NCI-H1105 treated with DMSO at 0.1 percent for 48 hours (cell line): ENCODE measurements at places on chromosomes 13 and 19.

DNA sequence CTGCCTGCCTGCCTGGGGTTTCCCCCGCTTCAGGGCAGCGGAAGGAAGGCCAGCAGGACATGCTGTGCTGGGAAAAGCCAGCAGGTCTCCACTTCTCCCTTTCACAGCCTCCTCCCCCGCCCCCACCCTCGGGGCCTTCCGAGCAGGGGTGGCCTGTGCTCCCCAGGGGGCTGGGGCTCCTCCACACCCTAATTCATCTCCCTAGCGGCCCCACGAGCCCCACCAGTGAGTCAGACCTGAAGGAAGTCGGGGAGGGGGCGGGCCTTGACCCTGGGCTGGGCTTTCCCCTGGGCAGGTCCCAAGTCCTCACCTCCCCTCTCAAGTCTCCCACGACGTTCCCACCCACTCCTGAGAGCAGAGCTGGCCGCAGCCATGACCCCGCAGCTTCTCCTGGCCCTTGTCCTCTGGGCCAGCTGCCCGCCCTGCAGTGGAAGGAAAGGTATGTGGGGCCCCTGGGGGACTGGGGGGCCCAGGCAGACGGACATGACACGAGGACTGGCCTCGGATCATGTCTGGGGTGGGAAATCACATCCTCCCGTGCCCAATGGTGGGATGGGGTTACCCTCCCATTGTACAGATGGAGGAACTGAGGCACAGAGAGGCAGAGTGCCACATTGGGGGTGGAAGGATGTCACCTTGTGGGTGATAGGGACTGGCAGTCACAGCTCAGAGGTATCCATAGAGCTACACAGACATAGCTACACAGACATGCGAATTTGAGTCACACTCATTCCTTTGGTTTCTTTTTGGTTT is at the start of gene EBI3:
TSS of gene EBI3 (plus strand) at position 345 of the 753 bp plus-strand sequence. CDS start at position 373, 28 bp downstream.
- no peak for DNase-seq

- DNase-seq, result no peak
These were observed 216.8 kb upstream of the MAB21L1 start for GRCh38 chr13:35693134-35693784.

GRCh38 chr19:10662384-10663251 is 8.5 kb downstream of the ILF3 start:
- no peak for DNase-seq

DNA sequence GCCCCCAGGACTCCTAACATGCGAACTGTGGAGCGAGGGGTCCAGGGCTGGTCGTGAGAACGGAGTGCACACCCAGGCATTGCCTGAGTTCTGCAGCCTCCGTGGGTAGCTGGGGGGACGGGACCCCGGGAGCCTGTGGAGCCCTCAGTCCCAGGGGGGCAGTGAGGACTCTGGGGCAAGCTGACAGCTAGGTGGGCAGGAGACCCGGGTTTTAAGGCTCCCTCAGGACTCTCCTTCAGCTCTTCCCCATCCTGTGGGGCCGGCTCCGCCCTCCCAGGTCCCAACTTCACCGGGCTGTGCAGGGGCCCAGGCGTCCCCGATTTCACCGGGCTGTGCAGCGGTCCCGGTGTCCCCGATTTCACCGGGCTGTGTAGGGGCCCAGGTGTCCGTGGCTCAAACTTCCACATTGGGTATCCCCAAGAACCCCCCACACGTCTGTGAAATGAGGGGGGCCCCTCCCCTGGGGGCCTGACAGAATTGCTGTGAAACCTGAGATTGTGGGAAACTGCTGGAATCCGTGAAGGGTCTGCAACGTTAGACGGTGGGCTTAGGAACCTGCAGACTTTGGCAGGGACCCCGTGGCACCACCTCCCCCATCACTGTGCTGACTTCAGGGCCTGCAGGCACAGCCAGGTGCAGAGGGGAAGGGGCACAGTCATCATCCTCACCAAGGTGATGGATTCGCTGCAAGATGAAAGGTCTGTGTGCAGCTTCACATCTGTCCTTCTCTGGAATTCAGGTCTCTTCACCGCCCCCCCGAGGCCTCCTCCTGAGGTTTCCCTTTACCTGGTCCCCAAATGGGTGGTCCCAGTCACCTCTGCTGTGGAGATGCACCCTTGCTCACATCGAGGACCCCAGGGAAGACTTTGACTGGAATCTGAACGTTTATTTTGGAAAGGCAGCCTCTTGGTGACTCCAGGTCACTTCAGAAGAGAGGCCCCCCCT is 73.2 kb upstream of the MCF2L start:
- DNase-seq, result peak; percentile 100

DNA sequence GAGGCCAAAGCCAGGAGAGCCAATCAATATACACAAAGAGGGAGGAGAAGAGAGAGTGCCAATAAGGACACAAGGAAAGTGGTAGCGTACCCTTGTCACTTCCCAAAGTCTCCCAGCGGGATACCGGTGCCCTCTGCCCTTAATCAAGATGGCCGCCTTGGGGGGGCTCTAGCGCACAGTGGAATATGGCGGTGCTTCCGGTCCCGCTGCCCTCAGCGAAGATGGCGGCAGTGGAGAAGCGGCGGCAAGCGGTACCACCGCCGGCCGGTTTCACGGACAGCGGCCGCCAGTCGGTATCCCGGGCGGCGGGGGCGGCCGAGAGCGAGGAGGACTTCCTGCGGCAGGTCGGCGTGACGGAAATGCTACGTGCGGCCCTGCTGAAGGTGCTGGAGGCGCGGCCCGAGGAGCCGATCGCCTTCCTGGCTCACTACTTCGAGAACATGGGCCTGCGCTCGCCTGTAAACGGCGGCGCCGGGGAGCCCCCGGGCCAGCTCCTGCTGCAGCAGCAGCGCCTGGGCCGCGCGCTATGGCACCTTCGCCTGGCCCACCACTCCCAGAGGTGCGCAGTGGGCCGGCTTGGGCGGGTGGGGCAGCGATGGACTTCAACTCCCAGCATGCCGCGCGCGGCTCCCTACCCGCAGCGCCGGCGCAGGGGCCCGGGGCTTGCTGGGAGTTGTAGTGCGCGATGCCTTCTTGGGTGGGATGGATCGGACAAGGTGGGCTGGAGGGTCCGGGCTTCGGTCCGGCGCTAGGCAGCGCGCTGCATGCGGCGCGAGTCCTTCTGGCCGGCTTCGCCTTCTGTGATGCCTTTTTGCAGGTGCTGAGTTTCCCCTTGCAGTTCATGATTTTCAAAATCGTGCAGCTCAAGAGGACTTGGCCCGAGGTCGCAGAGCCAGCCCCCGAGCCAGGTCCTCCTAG is at the start of gene TPGS1:
TSS of gene TPGS1 (plus strand) at position 212 of the 918 bp plus-strand sequence. CDS start at position 222, 10 bp downstream.
- DNase-seq, result peak; percentile 74

DNA sequence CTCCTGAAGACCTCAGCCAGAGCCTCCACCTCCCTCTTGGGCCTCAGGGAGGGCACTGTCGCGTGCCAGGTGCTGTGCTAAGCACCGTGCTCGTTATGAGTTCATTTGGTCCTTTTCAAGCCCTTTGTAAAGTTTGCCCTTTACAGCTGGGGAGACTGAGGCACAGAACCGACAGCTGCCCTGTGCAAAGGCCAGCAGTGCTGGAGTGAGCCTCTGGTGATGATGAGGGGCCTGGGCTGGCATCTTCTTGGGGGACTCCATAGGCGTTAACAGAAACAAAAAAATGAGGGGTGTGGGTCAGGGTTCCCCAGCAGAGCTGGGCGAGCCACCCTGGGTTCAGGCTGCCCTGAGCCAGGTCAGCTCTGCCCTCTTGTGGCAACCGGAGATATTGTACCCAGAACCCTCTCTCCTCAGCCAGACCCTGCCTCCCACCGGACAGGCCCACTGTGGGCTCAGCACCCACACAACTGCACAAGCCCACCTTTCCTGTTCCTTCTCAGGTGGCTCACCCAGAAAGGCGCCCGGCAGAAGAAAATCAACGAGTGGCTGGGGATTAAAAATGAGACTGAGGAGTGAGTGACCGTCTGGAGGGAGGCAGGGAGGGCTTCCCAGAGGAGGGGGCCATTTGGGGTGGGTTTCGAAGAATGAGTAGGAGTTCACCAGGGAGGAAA is 5.5 kb upstream of the IFI30 start:
- no peak for DNase-seq

DNA sequence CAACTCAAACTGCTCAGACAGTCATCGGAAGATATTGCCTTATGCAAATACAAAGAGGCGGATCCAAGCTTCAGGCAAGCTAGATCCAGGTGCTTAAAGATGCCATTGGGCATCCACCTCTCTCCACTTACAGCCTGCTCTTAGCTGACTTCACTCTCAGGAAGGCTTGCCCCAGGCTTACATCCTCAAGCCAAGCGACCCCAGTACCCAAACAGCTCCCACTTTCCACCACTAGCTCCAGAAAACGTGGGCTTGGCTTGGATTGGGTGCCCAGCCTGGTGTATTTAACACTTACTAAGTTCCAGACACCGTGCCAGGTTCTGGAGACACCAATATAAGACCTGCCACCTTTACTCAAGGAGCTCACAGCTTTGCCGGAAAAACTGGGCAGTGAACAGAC is 142.1 kb upstream of the VSTM2B start:
- no peak for DNase-seq

GRCh38 chr13:49098771-49099512 is 121.2 kb upstream of the MLNR start:
- no peak for DNase-seq

GRCh38 chr13:40352802-40353562 is 313.5 kb downstream of the FOXO1 start:
- no peak for DNase-seq

DNA sequence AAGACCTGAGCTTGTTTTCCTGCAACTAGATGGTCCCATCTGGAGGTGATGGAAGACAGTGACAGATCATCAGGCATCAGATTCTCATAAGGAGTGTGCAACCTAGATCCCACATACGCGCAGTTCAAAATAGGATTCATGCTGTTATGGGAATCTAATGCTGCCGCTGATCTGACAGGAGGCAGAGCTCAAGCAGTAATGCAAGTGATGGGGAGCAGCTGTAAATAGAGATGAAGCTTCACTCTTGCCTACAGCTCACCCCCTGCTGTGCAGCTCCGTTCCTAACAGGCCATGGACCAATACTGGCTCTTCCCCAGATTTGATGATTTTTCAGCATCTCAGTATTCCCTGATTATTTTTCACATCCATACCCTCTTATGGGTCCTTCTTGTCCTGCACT is 208.4 kb upstream of the RXFP2 start:
- DNase-seq, result no peak

DNA sequence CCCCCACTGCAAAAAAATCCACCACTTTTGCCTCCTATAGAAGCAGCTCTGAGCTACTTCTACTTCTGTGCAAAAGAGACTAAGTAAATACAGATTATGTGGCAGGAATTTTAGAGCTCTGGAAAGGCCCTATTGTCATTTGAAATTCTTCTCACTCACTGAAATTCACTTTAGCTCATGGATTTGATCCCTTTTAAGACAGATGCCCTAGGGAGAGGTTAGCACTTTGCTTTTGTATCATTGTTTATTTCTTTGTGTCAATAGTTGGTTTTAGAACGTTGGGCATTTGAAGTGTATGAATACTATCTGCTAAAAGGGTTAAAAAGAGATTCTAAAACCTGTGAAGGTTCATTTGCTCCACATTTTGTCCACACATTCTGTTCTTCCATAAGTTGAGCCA is 528.7 kb downstream of the GPC6 start:
- no peak for DNase-seq

DNA sequence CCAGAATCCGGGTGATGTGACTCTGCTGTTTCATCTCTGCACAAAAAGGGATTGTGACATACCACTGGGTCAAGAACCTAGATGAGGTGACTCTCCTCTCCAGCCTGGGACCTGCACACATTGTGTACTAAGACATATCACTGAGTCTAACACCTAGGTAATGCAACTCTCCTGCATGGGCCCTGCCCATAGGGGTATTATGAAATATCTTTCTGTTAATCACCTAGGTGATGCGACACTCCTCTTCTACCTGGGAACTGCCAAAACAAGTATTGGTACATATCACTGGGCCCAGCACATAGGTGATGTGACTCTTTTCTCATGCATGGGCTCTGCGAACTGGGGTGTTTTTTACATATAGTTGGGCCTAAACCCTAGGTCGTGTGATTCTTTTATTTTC is 35.5 kb upstream of the ZNF254 start:
- no peak for DNase-seq

- no peak for DNase-seq
These were observed 89.9 kb downstream of the CRYL1 start for GRCh38 chr13:20435616-20436368.

DNA sequence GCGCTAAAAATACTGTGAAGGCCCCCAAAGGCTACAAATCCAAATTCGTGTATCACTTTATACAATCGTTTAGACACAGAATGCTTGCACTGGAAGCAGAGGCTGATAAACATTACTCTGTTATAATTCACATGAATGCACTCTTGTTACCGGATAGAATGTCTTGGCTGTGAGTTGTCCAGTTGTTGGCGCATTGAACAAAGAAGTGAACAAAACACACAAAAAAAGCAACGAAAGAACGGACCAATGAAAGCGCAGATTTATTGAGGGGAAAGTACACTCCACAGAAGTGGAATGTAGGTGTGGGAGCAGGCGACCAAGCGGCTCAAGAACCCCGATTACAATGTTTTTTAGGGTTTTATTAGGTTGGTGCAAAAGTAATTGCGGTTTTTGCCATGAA is 529 bp upstream of the ZNF418 start:
- no peak for DNase-seq

DNA sequence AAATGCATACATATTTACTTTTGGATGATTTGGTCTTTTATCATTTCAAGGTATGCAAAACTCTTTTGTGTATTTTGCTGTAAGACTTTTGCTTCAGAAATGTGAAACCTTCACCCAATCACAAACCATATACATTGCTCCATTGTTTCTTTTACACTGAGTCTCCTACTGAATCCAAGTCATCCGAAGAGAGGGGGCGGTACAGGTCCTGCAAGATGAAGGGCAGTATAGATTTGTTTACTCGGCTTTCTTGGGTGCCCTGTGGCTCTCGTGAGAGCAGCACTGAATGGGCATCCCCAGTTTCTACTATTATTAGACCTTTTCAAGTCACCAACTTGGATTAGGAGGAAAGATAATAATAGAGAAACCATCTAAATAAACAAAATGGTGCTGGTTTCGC is 280.6 kb downstream of the DCLK1 start:
- no peak for DNase-seq

DNA sequence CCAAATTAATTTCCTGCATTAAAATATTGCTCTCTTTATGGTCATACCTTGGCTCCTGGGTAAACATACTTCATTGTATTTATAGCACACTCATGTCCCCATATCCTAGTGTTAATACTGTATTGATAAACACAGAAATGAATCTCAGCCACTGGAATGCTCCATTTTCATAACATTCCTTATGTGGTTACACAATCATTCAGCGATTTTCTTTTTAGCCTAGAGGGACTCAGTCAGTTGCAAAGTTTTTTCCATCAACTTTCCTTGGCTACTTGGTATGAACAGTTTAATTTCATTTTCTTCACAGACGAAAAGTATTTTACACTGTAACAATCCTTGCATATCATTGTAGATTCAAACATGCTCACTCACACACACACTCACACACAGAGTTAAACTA is 471.5 kb downstream of the FGF14 start:
- DNase-seq, result no peak

- DNase-seq, result peak; percentile 37
These were observed 1.2 kb downstream of the AKT1S1 start for GRCh38 chr19:49875857-49876421.

- DNase-seq, result no peak
These were observed 1379.5 kb upstream of the PCDH9 start for GRCh38 chr13:68609661-68610060.

DNA sequence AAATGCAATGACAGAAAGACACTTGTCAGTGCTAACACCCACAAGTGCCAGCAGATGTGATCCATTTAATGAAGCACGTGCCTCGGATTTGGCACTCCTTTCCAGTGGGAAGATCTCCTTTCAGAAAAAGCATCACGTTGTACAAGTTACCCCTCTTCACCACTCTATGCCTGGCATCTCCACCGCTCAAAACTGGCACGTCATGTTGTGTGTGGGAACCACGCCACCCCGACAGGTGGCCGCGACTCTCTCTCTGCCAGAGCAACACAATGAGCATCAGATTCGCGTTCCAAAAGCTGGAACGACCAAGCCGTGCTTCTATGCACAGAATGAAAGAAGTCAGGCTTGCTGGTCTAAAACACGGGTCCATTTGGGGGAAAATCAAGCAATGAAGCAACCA is 24.3 kb downstream of the TMTC4 start:
- DNase-seq, result peak; percentile 89
